Regular cardiac myocyte (primary cell): ENCODE measurements at places on chromosomes 5 and 9. TPM values are rescaled to one million over a fixed set of nuclear protein-coding genes. Genes with fewer than 3 reads are reported as not detected.

NEK6 gene
- 33.5 and 51.0 TPM in 2 replicates for total RNA-seq

SH3RF2 gene
- total RNA-seq = 1.5 and 9.6 TPM in 2 replicates

CCDC192 gene
- total RNA-seq = not detected in 2 replicates

BBLN gene
- 15.1 and 32.1 TPM in 2 replicates for total RNA-seq

TTC23L gene
- total RNA-seq = under 0.01 and 0.28 TPM in 2 replicates

OSMR gene
- 50.4 and 109 TPM in 2 replicates for total RNA-seq

TAF11L10 gene
- not detected in 2 replicates for total RNA-seq

BAAT gene
- total RNA-seq = under 0.01 and 0.19 TPM in 2 replicates

CCIN gene
- 1.7 and 4.8 TPM in 2 replicates for total RNA-seq

FAM78A gene
- 0.85 and 1.2 TPM in 2 replicates for total RNA-seq

ITGA1 gene
- 28.9 and 92.2 TPM in 2 replicates for total RNA-seq

RICTOR gene
- 25.9 and 47.1 TPM in 2 replicates for total RNA-seq

GMCL2 gene
- not detected in 2 replicates for total RNA-seq

IL9 gene
- not detected in 2 replicates for total RNA-seq

NAA35 gene
- 16.9 and 19.7 TPM in 2 replicates for total RNA-seq

IL13 gene
- total RNA-seq = not detected in 2 replicates

ZNG1C gene
- 16.9 and 18.6 TPM in 2 replicates for total RNA-seq

ANKRD34B gene
- not detected in 2 replicates for total RNA-seq

AHRR gene
- 19.4 and 26.5 TPM in 2 replicates for total RNA-seq

CCL21 gene
- total RNA-seq = not detected in 2 replicates

ACOT12 gene
- total RNA-seq = under 0.01 TPM in 2 replicates

TSLP gene
- 13.5 and 13.6 TPM in 2 replicates for total RNA-seq

TERT gene
- total RNA-seq = not detected in 2 replicates

ANXA2R gene
- 1.1 and 1.7 TPM in 2 replicates for total RNA-seq

RUFY1 gene
- total RNA-seq = 46.4 and 58.1 TPM in 2 replicates
